GM12891 (cell line): ENCODE measurements at places on chromosomes 12 and 14.

- DNase-seq = no peak
Observed at GRCh38 chr14:72516936-72517700, 376.8 kb downstream of the DPF3 start.

- no peak for DNase-seq
Observed at GRCh38 chr12:83700838-83701237, 1014.1 kb downstream of the TMTC2 start.

GRCh38 chr14:37585101-37585511 is 9.9 kb downstream of the FOXA1 start:
- no peak for DNase-seq

DNA sequence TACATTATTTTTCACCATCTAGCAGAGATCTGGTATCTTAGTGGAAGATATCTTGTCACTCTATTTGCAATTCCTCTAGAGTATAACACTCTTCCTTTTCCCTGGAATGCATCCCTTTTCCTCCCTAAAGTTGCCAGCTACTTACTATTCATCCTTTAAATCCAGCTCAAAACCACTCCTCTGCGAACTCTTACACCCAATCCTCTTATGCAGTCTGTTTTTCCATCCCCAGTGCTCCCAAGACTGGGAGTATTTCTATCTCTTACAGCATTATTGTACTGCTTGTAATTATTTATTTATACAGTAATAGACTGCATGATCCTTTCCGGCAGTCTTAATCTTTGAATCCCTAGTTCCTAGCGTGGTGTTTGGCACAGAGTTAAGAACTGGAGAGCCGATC is 2.9 kb upstream of the SRGAP1 start:
- DNase-seq = no peak

DNA sequence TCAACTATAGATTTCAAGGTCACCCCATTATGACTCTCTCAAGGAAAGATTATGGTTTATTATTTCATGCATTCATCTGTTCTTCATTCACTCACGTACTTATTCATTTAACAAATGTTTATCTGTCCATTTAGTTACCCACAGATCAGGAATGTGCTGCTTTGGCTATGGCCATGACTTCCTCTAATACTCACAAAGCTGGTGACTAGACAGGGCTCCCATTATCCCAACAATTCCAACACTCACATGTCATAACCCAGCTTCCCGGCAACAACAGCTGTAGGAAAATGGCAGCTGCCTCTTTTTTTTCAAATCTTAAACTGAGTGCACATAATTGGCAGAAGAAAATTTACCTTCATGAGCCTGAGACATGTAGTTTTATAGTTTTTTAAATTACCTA is 190.8 kb upstream of the CCDC196 start:
- DNase-seq = no peak
